ENCODE measurements at places on chromosomes 4 and X.

DNA sequence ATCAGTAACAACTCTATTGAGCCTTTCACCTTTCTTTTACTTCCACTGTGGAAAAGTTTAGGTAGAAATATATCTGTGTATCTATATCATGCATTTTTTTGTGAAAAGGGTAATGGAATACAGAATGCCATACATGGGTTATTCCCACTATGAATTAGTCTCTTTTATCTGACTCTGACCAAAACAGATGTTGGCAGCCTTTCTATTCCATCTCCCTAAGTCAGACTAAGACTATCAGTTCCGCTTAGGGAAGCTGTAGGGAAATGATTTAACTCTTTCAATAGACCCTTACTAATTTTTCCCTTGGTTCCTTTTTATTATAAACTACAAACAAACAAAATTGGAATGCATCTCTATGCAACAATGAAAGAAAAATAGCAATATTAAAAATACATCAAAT, 92.3 kb upstream of the LEF1 start:
- no peak for DNase-seq

- DNase-seq: peak; percentile 79
Measured at GRCh38 chrX:130120746-130121504, 10.6 kb upstream of the ELF4 start.

DNA sequence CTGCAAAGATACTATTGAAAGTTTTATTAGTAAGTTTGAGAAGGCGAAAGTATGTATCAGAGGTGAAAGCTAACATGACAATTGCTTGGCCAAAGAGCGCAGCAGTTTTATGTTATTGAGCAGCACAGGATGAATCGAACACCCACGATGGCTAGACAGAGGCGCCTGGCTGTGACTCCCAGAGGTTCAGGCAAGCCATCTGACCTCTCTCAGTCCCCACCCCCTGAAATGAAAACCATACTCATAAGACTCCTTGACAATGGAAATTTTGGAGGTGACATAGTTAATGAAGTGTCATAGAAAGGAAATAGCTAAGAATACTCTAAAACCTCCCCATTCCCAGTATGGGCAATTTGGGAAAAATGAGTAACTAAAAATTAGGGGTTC, 70.6 kb downstream of the MGST2 start:
- DNase-seq: no peak

- DNase-seq: no peak
Measured at GRCh38 chr4:13905543-13905942, 278.0 kb upstream of the BOD1L1 start.

GRCh38 chr4:121219227-121219626, 55.1 kb upstream of the TNIP3 start:
- no peak for DNase-seq

DNA sequence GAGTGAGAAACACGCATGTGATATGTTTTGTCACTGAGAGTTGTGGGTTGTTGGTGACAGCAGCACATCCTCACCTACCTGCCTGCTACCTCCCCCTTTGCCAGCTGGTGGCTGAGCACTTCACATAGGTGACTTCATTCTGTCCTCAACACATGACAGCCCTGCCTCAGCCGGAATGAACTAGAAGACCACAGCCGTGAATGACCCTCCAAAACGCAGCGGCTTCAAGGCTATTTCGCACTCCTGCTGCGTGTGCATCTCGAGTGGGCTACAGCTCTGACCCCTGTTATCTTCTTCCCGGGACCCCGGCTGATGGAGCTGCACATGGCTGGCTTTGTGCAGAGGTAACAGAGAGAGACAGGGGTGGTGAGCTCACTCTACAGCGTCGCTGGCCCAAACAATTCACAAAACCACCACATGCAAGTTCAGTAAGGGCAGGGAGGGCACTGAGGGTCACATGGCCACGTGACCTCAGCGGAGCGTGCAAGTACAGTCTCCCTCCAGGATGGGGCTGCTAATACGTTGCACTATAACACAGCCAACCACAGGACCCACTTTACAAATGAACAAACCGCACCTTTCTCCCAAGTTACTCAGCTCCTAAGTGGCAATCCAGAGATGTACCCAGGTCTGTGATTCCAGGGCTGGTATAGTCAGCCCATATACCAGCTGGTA, 6.3 kb upstream of the PPP2R2C start:
- DNase-seq: no peak

- peak; percentile 38 for DNase-seq
Measured at GRCh38 chrX:13658602-13659001, 5.7 kb downstream of the TCEANC start.

DNA sequence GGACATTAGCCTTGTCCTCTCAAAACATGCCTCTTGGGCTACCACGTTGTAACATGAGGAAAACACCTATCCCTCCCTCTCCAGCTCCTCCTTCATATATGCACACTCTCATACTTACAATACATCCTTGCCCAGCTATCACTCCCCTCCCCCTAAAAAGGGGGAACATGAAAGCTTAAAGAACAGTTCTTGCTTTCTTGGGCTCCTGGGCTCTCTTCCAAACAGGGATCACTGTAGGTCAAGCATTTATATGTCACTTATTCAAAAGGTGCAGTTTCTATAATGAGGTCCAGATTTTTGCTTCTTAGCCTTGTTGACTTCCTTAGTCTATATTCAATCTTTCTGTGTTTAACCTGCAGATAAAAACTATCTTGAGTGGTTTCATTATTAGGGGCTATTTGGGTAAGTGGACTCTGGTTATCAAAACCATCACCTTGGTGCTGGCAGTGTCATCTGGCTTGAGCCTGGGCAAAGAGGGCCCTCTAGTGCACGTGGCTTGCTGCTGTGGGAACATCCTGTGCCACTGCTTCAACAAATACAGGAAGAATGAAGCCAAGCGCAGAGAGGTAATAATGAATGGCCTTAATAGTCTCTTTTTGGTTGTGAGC, 119.4 kb downstream of the AKAP4 start:
- DNase-seq: no peak

- DNase-seq: peak; percentile 2
Measured at GRCh38 chr4:115514675-115515074, 401.3 kb upstream of the NDST4 start.

DNA sequence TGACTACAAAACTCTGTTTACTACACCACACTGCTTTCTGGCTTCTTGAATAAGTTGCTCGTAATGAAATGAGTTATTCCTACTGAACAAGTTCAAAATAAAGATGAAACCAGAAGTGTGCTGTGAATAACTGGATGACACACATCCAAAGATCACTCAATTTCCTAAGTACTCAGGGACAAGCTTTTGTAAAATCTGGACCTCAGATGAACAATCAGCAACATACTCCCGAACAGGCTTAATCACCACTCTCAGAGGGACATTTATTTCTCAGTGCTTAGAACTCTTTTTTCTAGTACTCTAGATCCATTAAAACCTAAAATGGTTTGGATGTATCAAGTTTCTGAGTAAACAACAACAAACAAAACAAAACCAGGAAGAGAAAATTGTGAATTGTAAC, 61.5 kb upstream of the EXOC1L start:
- no peak for DNase-seq

DNA sequence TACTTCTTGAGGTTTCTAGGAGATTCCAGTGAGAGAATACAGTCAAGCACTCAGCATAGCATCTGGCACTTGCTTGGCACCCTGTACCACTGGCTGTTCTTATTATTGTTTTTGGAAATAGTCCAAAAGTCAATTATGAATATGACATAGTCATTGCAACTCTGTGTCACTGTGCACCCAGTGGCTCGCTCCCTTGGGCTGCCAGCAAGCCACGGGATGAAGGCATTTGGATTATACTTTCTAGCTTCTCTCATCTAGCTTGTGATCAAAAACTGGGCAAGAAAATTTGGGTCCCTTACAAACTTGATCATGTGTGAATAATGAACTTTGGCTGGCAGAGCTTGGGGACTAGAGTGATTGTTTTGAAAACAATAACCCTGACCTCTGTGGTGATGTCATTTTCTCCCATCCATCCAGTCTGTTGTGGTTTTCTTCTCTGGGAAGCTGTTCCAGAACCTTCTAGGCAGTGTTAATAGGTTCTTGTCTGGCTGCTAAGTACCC, 32.7 kb upstream of the LIMCH1 start:
- DNase-seq: no peak

DNA sequence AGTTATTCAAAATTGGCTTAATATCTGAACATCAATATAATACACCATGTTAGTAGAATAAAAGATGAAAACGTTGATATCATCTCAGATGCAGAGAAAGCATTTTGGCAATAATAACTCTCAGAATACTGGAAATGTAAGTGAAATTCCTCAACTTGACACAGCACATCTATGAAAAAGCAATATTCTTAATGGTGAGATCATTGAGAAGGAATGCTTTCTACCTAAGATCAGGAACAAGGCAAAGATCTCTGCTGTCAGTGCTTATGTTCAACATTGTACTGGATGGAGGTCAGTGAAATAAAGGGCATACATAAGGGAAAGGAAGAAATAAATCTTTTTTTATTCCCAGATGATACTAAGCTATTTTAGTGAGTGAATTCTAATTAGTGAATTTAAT, 40.6 kb downstream of the MRPL1 start:
- DNase-seq: no peak

DNA sequence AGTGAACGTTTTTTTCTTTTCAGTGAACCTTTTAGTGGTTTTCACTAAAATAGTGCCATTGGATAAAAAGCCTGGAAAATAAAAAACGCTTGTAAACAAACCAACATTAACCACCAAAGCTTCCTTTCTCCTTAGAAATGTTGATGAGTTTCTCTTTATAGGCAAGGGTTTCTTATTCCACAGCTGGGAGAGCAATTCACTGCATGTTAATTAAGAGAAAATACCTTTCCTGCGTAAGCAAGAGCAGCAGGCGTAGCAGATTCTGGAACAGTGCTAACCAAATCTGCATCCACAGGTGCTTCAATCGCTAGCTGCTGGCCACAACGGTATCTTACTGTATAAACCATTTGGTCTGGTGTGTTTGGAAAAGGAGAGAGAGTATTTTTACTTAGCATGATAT, 13.3 kb upstream of the AASDH start:
- DNase-seq: no peak

DNA sequence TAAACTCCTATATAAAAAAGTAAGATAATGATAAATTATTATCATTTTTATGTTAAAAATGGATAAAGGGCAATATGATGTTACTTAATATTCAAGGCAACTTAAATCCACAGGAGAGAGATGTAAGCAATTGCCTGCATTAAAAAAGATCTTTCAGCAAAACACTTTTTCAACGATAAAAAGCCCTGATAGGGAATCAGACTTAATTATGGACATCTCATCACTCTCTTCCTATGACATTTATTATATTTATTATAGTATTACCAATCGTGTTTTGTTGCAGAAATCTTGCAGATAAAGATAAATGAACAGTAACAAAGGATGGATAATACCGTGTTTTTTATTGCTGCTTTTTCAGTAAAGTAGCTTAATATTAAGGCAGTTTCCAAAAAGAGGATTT, 178.5 kb downstream of the SH2D1A start:
- DNase-seq: no peak

GRCh38 chrX:31547416-31547815, 475.6 kb upstream of the FTHL17 start:
- DNase-seq: no peak

- DNase-seq: no peak
Measured at GRCh38 chr4:138680256-138680655, 335.3 kb upstream of the NOCT start.

GRCh38 chrX:119177278-119177677, 49.7 kb upstream of the KIAA1210 start:
- DNase-seq: no peak

DNA sequence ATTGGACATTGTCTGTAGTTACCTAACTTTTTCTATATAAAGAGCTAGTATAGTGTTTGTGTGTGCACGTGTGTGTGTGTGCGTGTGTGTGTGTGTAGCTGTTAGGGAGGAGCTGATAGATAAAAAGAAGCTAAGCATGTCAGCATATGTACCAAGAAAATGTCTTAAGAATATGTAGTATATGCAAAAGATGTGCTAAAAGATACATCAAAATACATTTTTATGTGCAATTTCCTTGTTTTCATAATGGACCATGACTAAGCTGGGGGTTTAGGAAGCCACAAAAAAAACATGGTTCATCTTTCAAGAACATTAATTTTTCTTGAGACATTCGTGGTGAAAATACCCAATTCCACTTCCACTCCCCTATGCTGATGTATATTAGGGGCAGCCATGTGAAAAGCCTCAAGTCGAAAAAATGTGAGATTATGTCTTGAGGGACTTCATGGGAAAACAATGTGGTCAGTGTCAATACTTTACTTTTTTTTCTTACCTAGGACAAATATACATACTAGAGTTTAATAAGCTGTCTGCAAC, 1599.7 kb downstream of the ARAP2 start:
- DNase-seq: no peak

- DNase-seq: no peak
Measured at GRCh38 chr4:3773552-3774001, 7.4 kb downstream of the ADRA2C start.

GRCh38 chr4:189385098-189385497, 555.6 kb upstream of the FRG1 start:
- no peak for DNase-seq

DNA sequence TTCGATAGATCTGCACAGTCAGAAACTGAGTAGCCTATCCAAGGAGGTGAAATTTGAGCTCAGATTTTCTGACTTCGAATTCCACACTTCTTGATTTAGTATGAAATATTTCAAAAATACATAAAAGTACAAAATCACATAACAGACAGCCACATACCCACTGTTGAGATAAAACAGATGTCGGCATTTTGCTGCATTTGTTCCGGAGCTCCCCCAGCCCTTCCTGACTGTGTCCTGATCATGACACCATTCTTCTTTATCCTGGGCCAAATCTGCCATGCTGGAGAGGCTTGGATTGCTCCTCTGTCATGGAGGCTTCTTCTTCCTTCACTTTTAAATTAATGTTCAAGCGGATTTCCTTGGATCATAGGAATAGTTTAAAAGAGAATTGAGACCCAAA, 124.2 kb upstream of the RBPJ start:
- DNase-seq: no peak

DNA sequence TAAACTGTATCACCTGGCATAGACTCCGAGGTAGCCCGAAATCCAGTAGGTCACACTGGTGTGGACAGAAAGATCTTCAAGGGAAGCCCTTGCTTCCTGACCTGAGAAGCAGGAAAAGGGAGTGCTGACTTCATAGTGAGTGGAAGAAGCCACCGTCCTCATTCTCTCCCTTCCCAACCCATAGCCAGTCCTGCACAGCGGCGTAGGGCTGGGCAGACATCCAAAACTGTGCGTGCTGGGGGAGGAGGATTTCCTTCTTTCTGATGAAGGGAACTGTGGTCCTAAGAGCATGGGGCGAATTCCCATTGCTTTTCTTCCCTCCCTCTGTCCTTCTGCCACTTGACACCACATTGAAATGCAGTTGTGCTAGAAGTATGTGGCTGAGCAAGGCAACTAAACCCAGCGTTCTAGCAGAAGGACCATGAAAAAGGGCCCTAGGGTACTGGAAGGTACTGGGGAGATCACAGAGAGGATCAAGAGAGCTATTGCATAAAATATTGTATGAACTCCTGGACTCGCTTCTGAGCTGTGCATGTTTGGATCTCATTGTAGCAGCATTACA, 66.9 kb downstream of the STOX2 start:
- no peak for DNase-seq

GRCh38 chrX:1321674-1322073, 14.9 kb upstream of the IL3RA start:
- no peak for DNase-seq

Data from GM13977 (cell line).